ENCODE measurements at places on chromosomes 2 and 18. TPM values are rescaled to one million over a fixed set of nuclear protein-coding genes. Genes with fewer than 3 reads are reported as not detected.

Gene UGT1A10
- not detected for total RNA-seq

Gene CAPN13
- 0.94 TPM for total RNA-seq

Gene DUSP19
- 2.3 TPM for total RNA-seq

Gene LIMS4
- 1.4 TPM for total RNA-seq

Gene SPHKAP
- total RNA-seq: not detected

DNA sequence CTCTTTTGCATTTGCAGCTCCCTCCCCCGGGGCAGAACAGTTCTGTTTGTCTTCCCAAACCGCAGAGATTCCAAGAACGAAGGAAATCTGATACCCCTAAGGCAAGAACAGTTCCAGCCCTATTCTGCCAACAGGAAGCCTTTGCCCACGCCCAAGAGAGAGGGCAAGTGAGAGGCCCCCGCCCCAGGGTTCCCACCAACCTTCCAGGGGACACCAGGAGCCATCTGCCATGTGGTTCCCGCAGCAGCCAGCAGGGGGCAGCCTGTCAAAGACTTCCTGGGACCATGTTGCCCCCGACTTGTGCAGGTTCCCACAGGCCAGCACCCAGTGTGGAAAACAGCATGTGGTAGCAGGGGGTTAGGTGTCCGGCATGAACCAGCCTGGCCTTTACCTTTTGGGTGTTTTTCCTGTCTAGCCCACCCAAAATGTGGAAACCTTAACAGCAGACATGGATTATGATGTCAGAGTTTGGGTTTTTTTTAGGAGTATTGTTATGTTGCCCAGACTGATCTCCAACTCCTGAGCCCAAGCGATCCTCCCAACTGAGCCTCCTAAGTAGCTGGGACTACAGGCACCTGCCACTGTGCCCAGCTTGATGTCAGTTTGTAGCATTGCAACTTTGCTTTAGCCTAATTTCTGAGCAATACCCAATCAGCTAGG, 21.7 kb upstream of the EFHD1 start:
- peak; percentile 96 for DNase-seq

DNA sequence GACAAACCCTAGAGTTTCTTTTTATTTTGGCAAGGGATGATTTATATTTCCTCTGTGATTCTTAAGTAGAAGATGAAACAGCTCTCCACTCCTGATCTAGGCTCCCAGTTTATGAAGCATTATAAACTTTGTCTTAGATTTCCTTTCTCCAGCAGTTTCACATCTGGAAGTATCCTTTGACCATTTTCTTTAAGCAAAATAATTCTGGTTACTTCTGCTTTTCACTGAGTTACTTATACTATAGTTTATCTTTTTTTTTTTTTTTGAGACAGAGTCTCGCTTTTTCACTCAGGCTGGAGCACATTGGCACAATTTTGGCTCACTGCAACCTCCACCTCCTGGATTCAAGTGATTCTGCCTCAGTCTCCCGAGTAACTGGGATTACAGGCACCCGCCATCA, 45.5 kb downstream of the KCMF1 start:
- no peak for DNase-seq

DNA sequence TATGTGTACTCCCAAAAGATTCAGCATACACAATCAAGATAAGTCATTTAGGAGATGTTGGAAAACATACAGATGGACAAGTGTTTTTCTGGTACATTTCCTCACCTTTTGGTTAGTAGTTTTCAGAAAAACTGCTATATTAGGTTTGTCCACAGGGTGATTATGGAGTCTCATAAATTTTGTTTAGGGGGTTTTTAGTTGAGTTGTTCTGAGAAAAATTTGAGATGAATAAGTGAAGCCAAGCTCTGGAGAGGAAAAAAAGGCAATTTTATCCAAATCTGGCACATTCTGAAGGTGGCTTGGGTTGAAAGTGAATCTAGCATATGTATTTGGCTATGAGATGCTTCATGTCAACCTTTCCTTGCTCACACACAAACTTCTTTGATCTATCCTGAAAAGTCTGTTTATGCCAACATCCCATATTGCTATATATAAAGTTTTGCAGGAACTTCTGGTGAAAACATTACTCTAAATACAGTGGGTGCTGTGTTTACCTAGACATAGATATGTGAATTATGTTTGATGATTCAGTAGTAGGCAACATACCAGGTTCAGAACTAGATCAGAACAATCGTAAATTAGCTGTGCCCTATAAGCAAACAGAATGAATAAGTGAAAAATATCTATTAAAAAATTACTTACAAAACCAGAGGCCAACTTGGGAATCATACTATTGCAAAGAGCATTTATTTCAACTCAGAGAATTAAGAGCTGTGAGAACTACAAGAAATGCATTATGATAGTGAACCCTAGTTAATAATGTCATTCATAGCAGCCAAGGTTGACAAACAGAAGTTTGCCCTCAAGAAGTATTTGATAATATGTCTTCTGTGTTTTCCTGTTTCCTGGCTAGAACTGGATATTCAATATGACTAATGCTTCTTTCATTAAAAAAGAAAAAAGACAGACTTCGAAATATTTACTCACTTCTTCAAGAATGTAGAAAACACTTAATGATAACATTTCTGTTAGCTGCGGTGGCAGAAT, 552.0 kb downstream of the IRS1 start:
- DNase-seq: no peak

DNA sequence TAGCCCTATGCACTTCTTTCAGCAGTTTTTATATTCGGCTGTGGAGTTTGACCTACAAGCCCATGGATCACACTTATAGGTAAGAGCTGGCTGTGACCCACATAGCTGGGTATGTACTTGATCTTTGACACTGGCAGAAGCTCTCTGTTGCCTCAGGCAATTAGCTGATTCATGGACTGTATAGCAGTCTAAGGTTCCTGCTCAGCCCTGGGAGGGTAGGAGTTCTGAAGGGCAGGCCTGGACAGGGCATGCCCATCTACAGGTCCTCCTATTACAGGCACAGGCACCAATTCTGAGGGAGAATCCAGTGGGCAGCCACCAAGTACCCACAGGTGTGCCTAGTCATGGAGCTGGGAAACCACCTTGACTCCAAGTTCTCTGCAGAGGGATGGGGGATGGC, 301.8 kb upstream of the GALNT5 start:
- DNase-seq: no peak

DNA sequence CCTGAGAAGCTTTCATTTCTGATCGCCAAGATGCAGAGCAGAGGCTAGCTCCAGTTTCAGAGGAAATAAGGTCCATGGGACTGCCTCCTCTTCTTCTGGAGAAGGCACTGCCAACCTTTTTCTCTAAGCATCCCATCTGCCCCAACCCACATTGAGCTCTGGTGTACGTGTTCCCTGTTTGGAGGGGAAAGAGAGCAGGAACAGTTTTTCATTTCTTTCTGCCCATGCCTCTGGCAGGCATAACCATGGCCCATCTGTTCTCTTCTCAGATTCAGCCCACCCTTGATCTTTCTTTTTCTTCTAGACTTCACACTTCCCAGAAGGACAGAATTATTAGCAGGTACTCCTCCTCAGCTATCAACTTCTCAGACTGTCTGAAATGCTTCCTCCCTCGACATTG, 1110.3 kb upstream of the KLHL29 start:
- no peak for DNase-seq

GRCh38 chr2:118833716-118834439, 13.6 kb downstream of the EN1 start:
- DNase-seq: no peak

- DNase-seq: no peak
Observed at GRCh38 chr18:48919547-48919946, 31.2 kb downstream of the SMAD7 start.

- DNase-seq: no peak
Observed at GRCh38 chr2:190535586-190535985, 1.1 kb upstream of the NEMP2 start.

DNA sequence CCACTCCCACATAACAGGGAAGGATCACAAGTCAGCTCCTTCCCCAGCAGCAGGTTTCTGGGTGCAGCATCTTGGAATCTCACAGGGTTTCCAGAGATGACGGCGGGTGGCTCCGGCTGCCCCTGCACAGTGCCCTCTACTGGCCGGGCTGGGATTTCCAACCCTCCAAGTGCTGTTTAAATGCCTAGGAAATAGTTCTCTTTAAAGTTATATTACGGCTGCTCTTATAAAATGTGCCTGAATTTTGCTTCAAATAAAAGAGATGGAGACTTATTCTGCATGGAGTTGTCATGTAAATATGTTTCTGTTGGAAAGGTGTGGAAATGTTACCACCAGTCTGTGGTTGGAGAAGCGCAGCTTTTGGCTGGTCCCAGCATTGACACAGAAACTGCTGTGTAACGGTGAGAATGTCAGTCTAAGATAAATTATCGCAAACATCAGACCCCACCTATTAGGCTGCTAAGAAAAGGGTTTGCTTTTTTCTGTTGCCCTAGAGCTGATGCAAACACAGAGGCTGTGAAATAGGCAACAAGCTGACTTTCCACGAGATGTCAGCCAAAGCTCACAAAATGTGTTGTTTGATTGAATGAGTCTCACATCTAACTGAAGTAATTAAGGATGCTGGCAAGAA, 3.3 kb upstream of the HJURP start:
- DNase-seq: no peak

DNA sequence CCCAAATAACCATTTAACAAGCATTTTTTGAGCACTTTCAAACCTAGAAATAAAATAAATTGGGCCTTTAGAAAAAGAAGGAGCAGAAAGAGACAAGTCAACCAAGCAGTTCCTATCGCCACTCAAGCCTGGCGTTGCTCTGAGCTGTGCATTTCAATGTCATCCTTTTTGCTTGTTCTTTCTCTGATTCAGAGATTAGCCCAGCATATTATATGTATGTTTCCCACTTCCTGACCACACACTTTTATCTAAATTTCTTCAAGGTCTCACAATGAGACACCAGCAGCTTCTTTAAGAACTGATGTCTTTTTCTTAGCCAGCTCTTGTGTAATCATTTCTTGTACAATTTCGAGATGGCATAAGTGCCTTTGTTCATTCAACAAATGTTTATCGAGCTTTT, 344.5 kb upstream of the ID2 start:
- no peak for DNase-seq

GRCh38 chr2:38461470-38461869, 84.4 kb upstream of the ATL2 start:
- no peak for DNase-seq

DNA sequence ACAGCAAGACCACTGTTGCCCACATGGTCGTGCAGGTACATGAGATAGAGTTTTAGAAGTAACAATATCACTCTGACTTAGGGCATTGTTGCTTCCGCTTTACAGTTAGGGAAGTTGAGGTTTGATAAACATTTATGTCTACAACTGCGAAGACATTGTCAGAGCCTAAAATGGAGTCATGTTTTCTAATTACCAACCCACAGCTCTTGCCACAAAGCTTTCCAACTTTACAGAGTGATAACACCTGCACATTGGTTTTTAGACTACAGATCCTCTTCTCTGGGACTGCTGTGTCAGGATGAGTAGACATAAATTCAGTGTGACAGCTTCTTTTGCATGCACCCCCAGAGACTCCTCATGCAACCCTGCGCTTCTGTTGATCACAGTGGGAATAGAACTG, 119.0 kb downstream of the FEZ2 start:
- DNase-seq: no peak

- no peak for DNase-seq
Observed at GRCh38 chr2:240420206-240421104, 15.0 kb upstream of the GPC1 start.

GRCh38 chr18:6569813-6570212, 155.1 kb upstream of the L3MBTL4 start:
- no peak for DNase-seq

Data from H1 (cell line).